ENCODE measurements at places on chromosomes 6 and 20. TPM values are rescaled to one million over a fixed set of nuclear protein-coding genes. Genes with fewer than 3 reads are reported as not detected.

KHDC1L gene
- not detected for total RNA-seq

LRP11 gene
- total RNA-seq: 30.5 TPM

CABLES2 gene
- 2.5 TPM for total RNA-seq

PMEPA1 gene
- total RNA-seq: 42.7 TPM

SLPI gene
- 205 TPM for total RNA-seq

MCHR2 gene
- not detected for total RNA-seq

CDSN gene
- total RNA-seq: not detected

MAP1LC3A gene
- total RNA-seq: 50.1 TPM

PTCHD4 gene
- 2.2 TPM for total RNA-seq

OR12D3 gene
- total RNA-seq: not detected

SMPDL3A gene
- total RNA-seq: 5.8 TPM

KCNG1 gene
- 0.19 TPM for total RNA-seq

Measured in omental fat pad (tissue), 4 donors.